ENCODE measurements at places on chromosomes 11 and 22.

DNA sequence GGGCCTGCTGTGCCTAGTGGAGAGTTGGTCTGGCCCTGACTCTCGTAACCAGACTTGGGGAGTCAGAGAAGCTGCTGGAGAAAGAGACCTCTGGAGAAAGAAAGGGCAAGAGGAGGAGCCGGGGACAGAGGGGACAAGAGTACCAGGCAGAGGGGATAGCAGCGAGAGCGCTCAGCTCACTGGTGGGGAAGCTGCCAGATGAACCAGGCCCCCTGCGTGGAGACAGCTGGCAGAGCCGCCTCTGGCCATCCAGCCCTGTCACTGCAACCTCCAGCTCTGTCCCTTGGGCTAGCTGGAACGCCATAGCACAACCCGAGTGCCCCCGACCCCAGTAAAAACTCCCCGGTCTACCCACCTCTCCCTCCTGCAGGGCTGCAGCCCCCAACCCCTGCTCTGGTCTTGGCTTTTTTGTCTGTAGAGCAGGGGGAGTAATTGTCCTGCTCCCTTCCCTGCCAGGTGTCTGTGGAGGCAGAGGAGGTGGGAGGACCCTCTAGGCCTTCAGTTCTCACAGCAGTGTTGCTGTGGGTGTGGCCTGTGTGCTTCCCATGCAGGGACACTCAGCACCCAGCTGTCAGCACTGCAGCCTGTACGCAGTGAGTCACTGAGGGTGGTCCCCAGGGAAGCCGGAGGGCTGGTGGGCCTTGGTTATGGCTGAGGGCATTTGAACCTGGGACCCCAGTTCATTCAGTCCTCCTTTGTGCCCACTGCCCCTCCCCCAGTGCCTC, 4.8 kb upstream of the SUN2 start:
- DNase-seq, result no peak

DNA sequence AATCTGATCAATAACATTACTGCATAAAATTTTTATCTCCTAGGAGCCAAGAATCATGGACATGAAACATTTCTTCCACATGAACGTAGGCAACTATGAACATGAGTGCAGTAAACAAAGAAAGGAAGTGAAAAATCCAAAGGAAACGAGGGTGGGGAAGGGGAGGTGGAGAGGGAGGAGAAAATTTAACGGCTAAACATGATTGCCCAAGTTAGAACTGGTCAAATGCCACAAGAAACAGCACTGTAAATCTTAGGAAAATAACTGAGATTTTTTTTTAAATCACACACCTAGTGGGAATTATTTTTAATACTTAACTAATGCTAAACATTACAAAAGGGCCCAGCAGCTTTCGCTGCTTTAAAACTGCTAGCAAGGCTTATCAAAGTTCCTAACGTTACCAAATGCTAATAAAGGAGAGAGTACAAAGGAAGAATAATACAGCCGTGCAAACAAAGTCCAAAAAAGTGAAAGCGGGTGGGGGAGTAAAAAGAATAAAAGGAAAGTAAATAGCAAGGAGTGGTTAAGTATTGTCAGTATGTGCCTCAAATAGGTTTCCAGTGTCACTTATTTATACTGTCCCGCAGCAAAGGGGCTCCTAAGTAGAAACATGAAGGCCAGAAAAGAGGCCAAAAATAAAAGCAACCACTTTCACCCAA, 13.7 kb downstream of the NARS2 start:
- DNase-seq, result no peak

- DNase-seq, result no peak
Observed at GRCh38 chr11:61636676-61637075, 43.5 kb upstream of the DAGLA start.

- DNase-seq, result no peak
Observed at GRCh38 chr11:76238551-76238950, 32.2 kb upstream of the WNT11 start.

DNA sequence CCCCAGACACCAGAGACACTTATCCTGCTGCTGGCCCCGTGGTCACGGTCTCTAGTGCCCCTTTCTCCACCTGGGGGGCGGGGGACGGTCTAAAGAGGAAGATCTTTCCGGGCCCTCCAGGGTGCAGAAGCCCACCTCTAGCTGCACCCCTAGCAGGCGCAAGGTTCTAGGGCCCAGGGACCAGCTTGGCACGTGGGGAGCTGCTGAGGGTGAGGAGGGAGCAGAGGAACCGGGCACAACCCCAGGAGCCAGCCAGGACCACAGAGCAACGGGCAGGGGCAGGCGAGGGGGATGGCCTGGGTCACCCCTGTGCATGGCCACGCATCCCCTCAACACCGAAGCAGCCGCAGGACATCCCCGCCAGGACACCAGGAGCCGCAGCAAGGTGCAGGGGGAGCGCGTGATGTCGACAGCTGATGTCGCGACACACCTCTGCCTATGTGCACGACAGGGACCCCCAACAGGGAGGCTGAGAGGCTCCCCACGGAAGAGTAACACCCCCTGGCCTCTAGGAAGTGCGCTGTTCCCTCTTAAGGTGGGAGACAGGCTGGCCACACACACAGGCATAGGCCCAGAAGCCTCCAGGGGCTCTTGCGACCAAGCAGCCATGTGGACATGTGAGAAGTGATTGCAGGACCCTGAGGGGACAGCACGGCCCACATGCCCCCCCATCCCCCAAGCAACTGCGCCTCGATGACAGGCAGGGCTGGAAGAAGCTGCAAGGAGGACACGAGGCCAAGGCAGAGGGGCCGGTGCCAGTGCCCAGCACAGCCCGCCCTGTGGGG, 5.1 kb downstream of the LRFN4 start:
- no peak for DNase-seq

- no peak for DNase-seq
Observed at GRCh38 chr11:12213883-12214282, 103.5 kb downstream of the MICAL2 start.

DNA sequence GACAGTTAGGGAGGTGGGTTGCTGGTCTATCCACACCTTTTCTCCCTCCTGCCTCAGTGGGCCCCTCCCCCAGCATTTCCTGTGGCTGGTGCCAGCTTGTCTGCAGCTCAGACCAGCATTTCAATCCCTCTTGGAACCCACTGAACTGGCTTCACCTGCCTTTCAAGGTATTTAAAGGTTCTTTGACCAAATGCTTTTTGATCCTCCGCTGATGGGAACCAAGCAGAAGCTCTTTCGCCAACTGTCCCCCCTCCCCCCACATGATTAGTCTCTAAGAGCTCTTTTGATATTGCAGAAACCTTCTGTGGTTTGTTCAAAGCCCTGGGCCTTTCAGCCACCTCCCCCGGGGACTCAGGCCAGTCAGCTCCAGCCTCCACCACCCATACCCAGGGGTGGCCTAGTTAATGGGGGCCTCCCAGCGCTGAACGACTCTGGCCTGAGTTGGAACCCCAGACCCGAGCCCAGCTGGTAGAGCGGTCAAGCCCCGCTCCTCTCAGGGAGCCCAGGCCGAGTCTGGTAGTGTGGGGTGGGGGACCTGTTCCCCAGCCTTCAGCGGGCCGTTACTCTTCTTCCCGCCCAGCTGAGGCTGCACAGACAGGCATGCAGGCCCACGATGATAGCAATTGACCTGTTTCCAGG, 6.0 kb upstream of the SYT7 start:
- DNase-seq, result no peak

DNA sequence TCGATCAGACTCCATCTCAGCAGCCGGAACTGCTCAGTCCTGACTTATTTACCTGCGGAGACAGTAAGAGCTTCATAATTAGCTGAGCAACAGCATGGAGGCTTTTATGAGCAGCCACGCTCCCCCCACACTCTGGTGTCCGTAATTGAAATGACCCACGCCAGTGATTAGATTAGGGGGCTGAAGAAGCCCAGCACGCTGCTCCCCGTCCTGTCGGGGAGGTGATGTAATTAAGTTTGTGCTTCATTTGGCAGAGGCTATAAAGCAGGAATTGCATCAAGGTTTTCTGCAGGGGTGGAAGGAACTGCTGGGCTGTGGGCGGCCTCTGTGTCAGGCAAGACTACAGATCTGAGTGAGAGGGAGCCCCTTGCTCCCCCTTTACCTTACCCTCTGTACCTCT, 22.8 kb upstream of the HTR3A start:
- DNase-seq, result no peak

GRCh38 chr22:46107753-46108563, 42.4 kb upstream of the PPARA start:
- no peak for DNase-seq

DNA sequence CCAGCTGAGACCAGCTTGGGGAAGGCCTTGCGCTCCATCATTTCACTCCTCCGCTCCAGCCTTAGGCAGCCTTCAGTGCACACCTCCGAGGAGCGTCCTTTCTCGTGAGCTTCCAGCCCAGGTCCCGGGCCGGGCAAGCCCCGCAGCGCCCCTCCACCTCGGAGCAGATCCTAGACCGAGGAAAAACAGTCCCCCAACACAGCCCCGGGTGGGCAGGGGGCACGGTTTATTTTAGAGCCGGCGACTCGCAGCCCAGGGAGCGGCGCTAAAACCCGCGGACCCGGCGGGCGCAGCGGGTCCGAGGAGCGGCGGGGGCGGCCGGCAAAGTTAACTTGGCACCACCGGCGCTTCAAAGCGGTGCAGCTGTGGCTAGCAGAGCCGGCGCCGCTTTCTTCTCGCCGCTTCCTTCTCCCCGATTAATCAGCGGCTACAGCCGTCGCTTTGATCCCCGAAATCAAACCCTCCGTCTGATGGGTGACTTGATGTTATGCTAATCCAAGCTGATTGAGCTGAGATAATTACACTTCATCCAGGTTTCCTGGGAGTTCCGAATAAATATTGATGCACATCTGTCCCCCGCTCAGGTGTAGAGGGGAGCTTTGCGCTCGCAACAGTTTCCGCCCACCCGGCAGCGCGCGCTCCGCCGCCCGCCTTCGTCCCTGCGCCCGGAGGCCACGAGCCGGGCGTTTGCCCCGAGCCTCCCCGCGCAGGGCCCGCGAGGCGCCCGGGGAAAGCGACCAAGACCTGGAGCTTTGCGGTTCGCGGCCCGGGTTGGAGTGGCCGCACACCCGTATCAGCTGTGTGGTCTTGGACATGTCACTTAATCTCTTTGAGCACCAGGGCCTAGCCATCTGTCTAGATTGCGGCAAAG, 192.7 kb downstream of the BUD13 start:
- DNase-seq, result no peak

GRCh38 chr11:61049063-61049377, 53.3 kb upstream of the CD5 start:
- DNase-seq, result no peak

DNA sequence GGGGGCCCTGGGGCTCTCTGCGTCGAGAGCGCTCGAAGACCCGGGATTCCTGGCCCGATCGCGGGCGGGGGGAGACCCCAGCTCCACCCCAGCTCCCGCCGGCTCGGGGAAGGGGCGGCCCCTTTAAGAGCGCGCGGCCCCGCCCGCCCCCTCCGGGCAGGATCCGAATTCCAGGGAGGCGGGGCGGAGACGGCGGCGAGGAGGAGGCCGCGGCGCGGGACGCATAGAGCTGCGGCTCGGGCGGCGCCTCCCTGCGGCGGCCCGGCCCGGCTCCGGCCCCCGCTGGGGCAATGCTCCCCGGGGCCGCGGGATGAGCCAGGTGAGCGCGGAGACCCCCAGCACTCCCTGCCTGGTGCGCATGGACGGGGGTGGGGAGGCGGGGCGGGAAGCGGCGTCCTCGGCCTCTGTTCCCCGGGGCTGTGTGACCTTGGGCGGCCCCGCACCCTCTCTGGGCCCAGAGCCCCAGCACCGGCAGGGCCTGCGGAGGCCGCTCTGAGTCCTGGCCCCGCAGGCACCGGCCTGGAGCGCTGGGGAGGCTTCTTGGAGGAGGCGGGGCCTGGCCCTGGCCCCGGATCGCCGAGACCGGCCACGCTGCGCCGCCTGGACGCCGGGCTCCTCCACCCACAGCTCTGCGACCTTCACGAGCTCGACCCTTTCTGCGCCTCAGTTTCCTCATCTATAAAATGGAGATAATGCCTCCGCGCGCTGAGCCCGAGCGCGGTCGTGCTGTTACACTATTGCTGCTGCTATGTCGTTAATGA, 565 bp downstream of the GAS2L1 start:
- DNase-seq, result no peak

- no peak for DNase-seq
Observed at GRCh38 chr11:114216796-114217180, 79.4 kb upstream of the NNMT start.

DNA sequence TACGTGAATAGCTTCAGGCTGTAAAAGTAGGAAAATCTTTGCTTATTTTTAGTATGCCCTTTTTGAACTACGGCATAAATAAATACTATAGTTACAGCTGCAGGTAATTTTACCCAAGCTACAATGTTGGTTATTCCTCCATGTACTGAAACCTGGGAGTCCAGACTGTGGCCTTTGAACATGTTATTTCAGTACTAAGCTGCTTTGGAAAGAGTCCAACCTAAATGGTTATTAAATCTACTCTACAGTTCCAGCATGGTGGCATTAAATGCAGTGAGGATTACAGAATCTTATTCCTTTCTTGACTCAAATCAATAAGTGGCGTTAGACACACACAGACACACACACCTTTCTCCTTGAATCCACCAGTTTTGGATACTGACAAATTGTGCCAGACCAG, 165.1 kb downstream of the MSANTD4 start:
- no peak for DNase-seq

- DNase-seq, result no peak
Observed at GRCh38 chr22:22125028-22125578, 119.5 kb upstream of the VPREB1 start.

DNA sequence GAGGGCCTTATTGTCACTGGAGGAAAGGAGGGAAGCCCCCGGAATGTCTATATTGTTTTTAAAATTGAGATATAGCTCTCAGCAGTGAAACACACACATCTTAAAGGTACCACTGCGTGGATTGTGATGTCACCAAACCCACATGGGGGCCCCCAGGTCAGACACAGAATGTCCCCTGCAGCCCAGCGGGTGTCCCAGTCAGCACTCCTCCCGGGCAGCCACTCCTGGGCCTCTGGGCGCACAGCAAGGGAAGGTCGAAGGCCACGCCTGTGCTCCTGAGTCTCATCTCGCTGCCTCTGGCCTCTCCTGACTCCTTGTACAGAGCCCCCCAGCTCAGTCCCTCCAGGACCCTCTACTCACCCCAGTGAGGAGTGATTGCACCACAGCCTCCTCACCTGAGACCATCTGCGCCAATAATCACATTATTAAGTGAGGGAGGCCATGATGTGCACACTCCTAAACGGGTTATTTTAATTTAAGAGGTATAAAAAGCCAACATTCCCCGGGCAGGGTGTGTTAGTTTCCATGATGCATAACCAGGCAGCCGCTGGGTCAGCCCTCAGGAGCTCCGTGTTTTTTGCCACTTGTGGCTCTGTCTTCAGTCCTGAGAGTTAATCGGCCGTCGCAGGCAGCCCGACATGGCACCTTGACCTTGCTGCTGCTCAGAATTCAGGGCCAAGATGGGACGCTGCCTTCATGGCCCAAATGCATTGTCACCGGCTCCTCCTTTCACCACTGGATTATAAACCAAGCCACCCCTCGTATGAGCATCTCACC, 1089.3 kb downstream of the BRD1 start:
- DNase-seq, result no peak

GRCh38 chr11:79285756-79286155, 155.1 kb downstream of the TENM4 start:
- DNase-seq, result no peak

GRCh38 chr22:27800250-27801201, 1.0 kb downstream of the MN1 start:
- no peak for DNase-seq

- no peak for DNase-seq
Observed at GRCh38 chr11:88293931-88294330, 43.6 kb downstream of the CTSC start.

GRCh38 chr11:33920838-33921613, 29.1 kb upstream of the LMO2 start:
- DNase-seq, result no peak

GRCh38 chr22:50715776-50716175, 22.2 kb upstream of the ACR start:
- DNase-seq, result no peak

GRCh38 chr11:20438637-20439036, 51.1 kb downstream of the PRMT3 start:
- DNase-seq, result no peak

All from central memory CD8-positive, alpha-beta T cell (primary cell).